ENCODE measurements at places on chromosomes 11 and 22.
A peak's percentile ranks its signal among the peaks of the same experiment; 100 is the strongest.

GRCh38 chr11:57072640-57073039, 83.9 kb downstream of the OR5AK2 start:
- DNase-seq: no peak

DNA sequence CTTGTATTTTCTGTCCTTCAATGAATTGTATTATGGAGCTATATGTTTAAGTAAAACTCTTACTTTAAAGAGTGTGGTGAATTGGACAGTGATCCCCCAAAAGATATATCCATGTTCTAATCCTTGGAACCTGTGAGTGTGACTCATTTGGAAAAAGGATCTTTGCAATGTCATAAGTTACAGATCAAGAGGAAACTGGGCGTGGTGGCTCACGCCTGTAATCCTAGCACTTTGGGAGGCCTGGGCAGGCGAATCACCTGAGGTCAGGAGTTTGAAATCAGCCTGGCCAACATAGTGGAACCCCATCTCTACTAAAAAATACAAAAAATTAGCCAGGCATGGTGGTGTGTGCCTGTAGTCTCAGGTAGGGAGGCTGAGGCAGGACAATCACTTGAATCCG, 36.7 kb downstream of the ELF5 start:
- DNase-seq: no peak

GRCh38 chr11:18706330-18707243, 8.0 kb downstream of the TMEM86A start:
- peak; percentile 44 for DNase-seq

- DNase-seq: no peak
Measured at GRCh38 chr11:8959546-8960166, 4.6 kb downstream of the TMEM9B start.

GRCh38 chr22:46054091-46055073, 77.4 kb upstream of the WNT7B start:
- no peak for DNase-seq
